Stimulated activated CD4-positive, alpha-beta T cell treated with anti-CD3 and anti-CD28 coated beads, TNF-alpha, amount 100 ng/mL, for 4 hours (primary cell): ENCODE measurements at places on chromosomes 13 and 19.

DNA sequence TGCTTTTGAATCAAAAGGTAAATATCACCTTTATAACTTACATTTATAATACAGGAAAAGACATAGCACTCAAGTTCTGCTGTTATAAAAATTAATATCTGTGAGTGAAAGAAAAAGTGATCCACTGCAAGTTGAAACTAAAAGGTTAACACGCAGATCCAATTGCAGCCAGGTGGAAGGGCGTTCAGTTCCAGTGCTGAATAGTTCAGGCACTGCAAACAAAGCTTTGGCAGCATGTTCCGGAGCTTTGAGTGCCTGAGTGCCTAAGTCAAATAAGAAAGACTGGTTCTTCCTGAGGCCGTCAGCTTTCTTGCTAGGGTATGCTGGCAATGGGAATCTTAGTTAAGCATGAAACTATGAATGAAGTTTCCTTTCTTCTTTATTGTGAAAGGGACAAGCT, 200.3 kb downstream of the LMO7 start:
- DNase-seq = no peak

DNA sequence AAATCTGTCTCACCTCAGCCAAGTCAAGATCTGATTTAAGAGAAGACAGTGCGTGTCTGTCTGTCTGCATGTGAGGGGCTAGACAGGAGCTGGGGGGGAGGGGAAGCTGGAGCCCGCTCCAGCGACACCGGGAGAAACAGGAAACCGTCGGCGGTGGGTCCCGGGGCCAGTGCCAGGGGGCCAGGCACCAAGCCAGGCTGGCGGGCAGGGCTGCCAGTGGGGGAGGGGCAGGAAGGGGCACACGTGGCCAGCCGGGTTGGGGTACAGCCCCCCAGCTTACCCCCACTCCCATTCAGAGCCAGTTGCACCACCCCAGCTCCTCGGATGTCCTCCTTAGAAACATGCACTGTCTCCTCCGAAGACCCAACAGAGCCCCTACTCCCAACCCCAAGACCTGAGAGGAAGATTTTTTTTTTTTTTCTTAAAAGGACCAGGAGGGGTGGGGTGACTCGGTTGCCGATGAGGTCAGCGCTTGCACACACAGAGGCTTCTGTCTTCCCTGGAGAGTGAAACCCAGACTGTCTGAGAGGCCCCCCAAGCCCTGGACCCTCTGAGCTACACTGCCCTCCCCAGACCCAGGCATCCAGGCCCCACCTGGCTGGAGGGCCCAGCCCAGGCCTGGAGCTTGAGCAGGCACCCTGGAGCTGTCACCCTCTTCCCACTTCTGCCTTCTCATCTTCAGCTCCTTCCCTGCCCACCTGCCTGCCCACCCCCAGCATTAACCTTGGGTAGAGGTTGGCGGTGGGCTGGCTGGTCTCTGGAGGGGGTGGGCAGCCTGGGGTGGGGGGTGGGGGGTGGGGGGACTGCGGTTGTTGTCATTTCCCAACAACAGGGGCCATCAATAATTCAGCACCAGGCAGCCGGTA, 4.0 kb downstream of the ERF start:
- no peak for DNase-seq

- no peak for DNase-seq
Measured at GRCh38 chr13:23159205-23159759, 21.5 kb upstream of the SGCG start.

DNA sequence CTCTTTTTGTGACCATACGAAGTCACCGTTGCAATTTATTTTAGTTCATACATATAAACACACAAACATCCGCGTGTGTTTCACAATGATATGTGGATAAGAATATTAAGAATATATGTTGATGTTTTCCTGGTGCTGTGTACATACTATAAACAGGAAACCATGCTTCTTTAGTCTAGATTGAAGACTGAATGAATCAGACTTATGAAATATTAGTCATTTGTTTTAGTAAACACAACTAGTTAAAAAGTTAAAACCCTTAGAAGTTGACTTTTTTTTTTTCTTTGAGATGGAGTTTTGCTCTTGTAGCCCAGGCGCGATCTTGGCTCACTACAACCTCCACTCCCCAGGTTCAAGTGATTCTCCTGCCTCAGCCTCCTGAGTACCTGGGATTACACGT, 257.7 kb downstream of the DACH1 start:
- DNase-seq = no peak
